ENCODE measurements at places on chromosomes 11 and 22. TPM values are rescaled to one million over a fixed set of nuclear protein-coding genes. Genes with fewer than 3 reads are reported as not detected.

CAPN5 gene
- 6.1 TPM for polyA plus RNA-seq

NXPE4 gene
- polyA plus RNA-seq: not detected

CD82 gene
- polyA plus RNA-seq: 10.7 TPM

KRTAP5-10 gene
- not detected for polyA plus RNA-seq

NOX4 gene
- polyA plus RNA-seq: not detected

MOGAT2 gene
- not detected for polyA plus RNA-seq

DNA sequence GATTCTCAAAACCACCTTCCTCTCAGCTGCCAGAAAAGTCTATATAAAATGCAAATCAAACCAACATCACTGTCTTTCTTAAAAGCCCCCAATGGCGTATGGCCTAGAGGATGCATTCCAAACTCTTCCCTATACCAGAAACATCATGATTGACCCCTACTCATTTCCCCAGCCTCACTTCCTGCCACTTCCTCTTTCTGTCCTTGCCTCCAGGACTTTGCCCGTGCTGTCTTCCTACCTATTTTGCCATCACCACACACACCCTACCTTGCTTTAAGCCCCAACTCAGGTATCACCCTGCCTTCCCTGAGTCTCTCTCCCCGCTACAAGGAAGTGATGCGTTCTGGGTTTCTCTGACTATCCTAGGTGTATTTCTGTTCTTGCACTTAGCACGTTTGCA lies 8.1 kb downstream of the POU2AF2 start:
- no peaks in the 10 kb centered on the region for H3K27me3 ChIP-seq
- H3K27ac ChIP-seq: no peak overlapping the region
- H3K36me3 ChIP-seq: no peaks in the 10 kb centered on the region
- no peak overlapping the region for H3K4me3 ChIP-seq
- no peaks in the 10 kb centered on the region for H3K4me1 ChIP-seq
- no peak for DNase-seq

DNA sequence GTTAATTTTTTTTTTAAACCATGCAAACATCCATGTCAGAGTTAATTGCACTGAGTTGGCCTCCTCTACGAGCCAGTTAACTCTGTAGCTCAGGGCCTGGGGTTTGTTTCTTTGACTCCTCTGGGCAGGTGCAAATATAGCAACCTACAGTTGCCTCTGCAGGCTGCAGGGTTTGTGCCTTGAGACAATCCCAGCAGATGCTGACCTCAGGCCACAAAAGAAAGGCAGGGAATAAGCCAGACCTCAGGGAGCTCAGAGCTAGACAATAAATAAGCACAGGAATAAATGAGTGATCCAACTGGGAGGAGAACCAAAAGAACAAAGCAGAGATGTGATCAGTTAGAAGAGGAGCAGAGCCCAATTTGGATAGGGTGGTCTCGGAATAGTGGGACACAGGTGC lies 390.8 kb downstream of the SHANK2 start:
- no peak for DNase-seq
- peaks cover 2% of the 10 kb centered on the region for H3K27me3 ChIP-seq
- H3K36me3 ChIP-seq: no peaks in the 10 kb centered on the region
- H3K4me1 ChIP-seq: no peaks in the 10 kb centered on the region
- H3K4me3 ChIP-seq: no peak overlapping the region
- H3K27ac ChIP-seq: no peak overlapping the region
